Endothelial cell (in vitro differentiated cells): ENCODE measurements at places on chromosomes 5 and 9. TPM values are rescaled to one million over a fixed set of nuclear protein-coding genes. Genes with fewer than 3 reads are reported as not detected.

The CFAP157 gene
- 0.85 TPM for total RNA-seq

The LCN6 gene
- not detected for total RNA-seq

The SPINK14 gene
- total RNA-seq = not detected

DNA sequence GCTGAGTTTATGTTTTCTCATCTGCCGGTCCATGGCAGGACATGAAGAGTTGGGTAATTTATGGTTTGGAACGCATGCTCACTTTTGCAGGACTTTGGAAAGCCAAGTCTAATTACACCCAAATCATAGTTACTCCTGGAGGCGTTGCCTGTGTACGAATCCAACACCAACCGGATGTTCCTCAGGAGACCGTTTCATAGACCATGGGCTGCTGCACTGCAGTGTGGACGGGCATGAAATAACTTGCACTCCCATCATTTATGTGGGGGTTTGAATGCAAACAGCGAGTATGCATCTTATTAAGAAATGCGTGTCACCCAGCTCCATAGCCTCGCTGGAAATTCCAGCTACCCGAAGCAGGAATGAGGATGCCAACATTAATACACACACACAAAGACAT lies 96.1 kb upstream of the IRX2 start:
- H3K4me1 ChIP-seq = no peaks in the 10 kb centered on the region
- H3K4me3 ChIP-seq = no peak overlapping the region
- H3K27me3 ChIP-seq = no peaks in the 10 kb centered on the region
- no peak overlapping the region for H3K27ac ChIP-seq

DNA sequence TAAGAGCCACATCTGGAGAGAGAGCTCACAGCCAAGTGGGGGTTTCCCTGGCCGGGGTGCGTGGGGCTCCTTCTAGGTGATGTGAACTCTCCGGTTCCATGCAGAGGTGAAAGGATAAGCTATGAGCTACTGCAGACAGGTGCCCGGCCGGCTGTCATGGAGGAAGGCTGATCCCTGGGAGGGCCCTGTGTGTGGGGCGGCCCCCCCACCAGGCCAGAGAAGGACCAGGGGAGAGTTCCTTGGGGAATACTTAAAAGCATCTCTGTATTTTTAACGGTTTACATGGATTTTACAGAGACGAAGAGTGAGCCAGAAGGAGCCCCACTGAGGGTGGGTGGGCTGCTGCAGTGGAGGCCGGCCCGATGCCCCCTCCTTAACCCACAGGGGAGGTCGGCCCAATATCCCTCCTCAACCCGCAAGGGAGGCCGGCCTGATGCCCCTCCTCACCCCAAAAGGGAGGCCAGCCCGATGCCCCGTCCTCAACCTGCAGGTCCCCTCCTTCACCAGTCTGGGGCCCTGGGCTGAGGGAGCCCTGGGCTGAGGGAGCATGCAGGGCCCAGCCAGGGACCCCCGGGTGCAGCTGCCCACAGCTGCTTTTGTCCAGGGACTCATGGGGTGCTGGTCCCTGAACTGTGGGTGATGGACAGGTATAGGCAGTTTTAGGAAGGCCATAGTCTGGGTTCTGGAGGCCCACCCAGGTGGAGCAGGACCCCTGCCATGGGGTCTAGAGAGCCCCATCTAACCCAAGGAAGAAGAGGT lies 31.9 kb downstream of the MRPL36 start:
- H3K4me1 ChIP-seq = no peaks in the 10 kb centered on the region
- no peak overlapping the region for H3K4me3 ChIP-seq
- peaks cover 4% of the 10 kb centered on the region for H3K27me3 ChIP-seq
- no peak overlapping the region for H3K27ac ChIP-seq
- DNase-seq = no peak

DNA sequence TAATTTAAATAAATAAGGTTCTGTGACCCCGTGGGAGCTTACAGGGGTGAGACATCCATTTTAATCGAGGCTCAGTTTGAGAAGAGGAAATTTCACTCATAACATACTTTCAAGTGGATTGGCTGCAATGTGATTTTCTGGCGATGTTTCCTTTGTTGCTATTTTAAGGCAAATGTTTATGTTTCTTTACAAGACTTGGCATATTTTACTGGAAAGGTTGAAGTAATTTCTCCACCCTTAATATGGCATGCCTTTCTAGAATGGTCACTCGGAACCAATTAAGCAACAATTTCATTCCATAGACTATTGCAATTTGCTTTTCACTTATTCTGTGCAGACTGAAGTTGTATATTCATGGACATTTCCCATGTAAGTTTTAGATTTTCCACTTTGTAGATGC lies 438.0 kb upstream of the WWC1 start:
- H3K4me1 ChIP-seq = peaks cover 3% of the 10 kb centered on the region
- no peak for DNase-seq
- no peaks in the 10 kb centered on the region for H3K36me3 ChIP-seq
- peaks cover 2% of the 10 kb centered on the region for H3K27me3 ChIP-seq

DNA sequence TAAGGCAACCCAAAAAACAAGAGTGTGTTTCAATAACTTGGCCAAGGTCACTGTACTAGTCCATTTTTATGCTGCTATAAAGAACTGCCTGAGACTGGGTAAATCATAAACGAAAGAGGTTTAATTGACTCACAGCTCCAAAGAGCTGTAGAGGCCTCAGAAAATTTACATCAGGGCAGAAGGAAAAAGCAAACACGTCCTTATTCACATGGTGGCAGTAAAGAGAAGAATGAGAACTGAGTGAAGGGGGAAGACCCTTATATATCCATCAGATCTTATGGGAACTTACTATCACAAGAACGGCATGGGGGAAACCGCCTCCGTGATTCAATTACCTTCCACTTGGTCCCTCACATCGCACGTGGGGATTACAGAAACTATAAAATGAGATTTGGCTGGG lies 64.3 kb upstream of the CAMK4 start:
- no peak for DNase-seq
- H3K4me3 ChIP-seq = no peak overlapping the region
- no peaks in the 10 kb centered on the region for H3K27me3 ChIP-seq
- no peaks in the 10 kb centered on the region for H3K4me1 ChIP-seq
- H3K36me3 ChIP-seq = no peaks in the 10 kb centered on the region

DNA sequence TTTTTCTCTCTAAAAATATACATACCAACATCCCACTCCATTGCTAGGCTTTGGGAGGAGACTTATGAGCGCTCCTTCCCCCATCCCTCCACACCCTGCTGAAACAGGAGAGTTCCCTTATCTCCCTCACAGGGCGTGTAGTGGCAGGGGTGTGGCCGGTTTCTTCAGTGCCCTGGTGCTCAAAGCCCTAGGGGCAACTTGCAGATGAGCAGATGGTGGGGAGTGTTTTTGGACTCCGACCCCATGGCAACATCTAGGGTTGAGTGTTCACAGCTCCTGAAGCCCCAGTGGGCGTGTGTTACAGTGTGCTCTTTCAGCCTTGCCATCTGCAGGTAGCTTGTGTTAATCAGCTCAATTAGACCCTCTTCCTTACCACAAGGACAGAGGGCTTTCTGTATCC lies 409.5 kb downstream of the MAT2B start:
- H3K27ac ChIP-seq = no peak overlapping the region
- H3K4me3 ChIP-seq = no peak overlapping the region
- peaks cover 6% of the 10 kb centered on the region for H3K4me1 ChIP-seq
- H3K36me3 ChIP-seq = no peaks in the 10 kb centered on the region

DNA sequence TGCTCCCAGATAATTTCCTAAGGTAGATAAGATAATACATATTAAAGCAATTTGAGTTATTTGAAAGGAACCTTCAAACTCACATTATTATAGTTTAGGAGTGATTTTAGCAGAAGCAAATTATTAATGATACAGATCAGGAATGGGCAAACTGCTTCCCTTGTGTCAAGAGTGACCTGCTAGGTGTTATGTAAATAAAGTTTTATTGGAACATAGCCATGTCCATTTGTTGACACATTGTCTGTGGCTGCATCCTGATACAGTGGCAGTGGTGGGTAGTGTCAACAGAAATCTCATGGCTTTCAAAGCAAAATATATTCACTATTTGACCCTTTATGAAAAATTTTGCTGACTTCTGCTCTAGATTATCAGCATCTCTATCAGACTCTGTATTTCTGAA lies 11.4 kb upstream of the BASP1 start:
- H3K4me1 ChIP-seq = no peaks in the 10 kb centered on the region
- no peak overlapping the region for H3K4me3 ChIP-seq
- no peak overlapping the region for H3K27ac ChIP-seq

DNA sequence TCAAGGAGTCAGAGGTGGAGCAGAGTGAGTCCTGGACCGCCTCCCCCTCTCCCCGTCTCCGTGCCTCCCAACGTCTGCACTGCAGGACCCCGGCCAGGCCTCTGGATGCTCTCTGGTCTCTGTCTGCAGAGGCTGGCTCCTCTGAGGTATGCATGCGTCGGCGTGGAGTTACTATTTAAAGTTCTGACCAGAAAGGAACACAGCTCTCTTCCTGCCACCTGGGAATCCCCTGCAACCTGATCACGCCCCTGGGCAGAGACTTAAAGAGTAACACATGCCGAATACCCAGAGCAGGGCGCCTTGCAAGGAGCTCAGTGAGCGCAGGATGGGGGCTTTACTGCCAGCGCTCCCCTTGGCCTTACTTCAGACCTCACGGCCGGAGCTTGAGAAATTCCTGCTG lies 16.0 kb downstream of the ANXA6 start:
- DNase-seq = no peak
- peaks cover 22% of the 10 kb centered on the region for H3K4me1 ChIP-seq
- H3K36me3 ChIP-seq = peaks cover 47% of the 10 kb centered on the region
- no peak overlapping the region for H3K4me3 ChIP-seq
